ENCODE measurements at places on chromosomes 2 and 18.

- DNase-seq, result no peak
These were observed 258.2 kb upstream of the SP5 start for GRCh38 chr2:170456914-170457313.

GRCh38 chr2:17520761-17521160 is 2.5 kb upstream of the RAD51AP2 start:
- no peak for DNase-seq

DNA sequence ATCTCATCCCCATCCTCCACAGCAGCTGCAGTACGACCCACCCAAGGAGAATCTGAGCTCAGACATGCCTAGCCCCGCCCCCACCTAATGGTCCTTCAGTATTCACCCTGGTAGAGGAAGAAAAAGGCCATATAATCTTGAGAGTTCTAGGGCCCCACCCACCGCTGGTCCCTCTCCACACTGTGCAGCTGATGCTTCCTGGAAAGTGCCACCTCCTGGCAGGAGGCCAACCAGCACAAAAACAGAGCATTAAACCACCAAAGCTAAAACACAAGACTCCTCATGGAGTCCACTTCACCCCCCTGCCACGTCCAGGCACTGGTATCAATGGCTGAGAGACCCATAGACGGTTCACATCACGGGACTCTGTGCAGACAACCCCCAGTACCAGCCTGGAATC is 40.7 kb downstream of the MC4R start:
- no peak for DNase-seq

DNA sequence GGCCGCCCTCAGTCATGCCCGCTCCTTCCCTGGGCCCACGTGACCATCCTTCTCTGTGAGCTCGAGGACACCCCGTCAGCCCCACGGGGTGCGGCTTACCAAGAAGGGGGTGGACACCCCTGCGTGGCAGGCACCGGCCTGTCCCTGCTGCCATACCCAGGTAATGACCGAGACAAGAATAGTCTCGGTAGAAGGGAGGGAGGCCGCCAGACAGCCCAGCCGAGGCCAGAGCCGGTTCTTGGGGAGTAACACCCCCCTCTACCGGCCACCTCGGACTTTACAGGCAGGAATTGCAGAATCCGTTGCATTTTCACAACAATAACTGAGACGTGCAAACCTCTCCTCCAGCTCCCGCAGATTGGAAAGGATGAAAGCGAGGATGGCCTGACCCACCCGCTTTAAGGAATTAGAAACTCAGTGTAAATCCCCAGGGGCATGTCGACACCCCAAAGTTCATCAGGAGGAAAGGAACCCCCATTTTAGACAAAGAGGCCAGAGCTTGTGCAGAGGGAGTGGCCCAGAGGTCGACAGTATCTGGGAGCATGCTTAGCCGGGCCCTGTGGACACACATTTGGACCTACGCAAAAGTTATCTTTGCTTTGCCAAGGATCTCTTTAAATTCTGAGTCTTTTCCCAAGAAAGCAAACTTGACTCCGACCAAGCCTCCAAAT is 60.1 kb upstream of the GLI2 start:
- DNase-seq, result peak; percentile 14

GRCh38 chr2:160469164-160469563 is 24.4 kb downstream of the RBMS1 start:
- no peak for DNase-seq

DNA sequence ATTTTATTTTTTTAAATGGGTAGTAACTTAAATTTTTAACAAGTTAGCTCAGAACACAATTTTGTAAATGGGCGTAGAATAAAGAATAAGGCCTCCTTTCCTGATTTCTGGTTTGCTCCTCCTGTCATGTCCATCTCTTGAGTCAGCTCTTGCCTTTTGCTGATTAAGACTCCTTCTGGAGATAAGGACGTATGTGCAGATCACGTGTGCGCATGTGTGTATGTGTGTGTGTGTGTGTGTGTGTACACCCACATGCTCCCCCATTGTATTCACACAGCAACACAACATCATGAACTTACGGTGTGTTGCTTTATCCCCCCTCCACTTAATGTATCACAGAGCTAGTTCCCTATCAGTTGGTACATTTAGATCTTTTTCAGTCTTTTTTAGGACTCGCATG is 182.9 kb downstream of the PRKCE start:
- DNase-seq, result no peak

Measured in NK-92 treated with Interleukin-12 subunit alpha and Interleukin-12 subunit beta, amount 100 ng/mL, for 24 hours (cell line).